Globus pallidus (tissue), 1 donor: ENCODE measurements at places on chromosomes 12 and 14.
A peak's percentile ranks its signal among the peaks of the same experiment; 100 is the strongest.

DNA sequence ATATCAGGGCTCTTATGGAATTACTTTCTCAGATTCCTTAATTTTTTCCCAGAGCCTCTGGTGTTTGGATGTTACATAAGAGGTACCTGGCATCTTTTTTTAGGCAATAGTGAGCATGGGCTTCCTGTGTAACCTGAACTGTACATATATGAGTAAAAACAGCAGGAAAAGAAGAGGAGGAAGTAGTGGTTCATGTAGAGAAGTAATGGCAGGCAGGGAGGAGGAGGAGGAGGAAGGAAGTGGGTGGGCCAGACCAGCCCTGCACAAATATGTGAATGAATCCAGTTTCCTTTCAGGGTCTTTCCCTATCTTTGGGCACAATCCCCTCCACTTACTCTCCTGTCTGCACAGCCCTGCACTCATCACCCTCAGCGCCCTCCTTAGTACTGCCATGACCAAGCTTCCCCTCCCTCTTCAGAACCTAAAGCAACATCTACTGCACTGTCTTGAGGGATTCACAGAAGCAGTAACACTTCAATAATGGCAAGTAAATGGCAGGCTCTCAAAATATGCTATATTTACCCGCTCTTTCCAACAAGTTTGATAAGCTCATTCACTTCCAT, 40.9 kb upstream of the GSG1 start:
- DNase-seq = no peak

DNA sequence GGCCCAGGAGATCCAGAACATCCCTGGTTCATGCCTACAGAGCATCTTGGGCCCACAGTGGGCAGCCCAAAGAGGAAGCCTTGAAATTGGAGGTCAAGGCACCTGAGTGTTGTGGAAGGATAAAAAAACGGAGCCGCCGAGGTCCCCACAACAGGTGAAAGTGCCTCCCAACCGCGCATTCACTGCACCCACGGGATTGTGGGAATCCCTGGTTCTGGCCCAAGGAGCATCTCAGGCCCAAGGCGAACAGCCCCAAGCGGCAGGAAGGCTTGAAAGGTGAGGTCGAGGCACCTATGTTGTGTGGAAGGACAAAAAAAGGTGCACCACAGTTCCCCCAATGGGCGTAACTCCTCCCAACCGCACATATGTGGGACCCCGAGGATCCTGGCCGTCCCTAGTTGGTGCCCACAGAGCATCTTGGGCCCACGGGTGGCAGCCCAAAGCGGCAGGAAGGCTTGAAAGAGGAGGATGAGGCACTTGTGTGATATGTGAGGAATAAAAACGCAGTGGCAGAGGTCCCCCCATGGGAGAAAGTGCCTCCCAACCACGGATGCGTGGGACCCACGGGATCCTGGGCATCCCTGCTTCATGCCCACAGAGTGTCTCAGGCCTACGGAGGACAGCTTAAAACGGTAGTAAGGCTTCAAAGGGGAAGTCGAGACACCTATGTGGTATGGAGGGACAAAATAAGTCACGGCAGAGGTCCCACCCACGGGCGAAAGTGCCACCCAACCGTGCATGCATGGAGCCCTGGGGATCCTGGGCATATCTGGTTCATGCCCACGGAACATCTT, 583.9 kb downstream of the ALG10 start:
- DNase-seq = no peak

DNA sequence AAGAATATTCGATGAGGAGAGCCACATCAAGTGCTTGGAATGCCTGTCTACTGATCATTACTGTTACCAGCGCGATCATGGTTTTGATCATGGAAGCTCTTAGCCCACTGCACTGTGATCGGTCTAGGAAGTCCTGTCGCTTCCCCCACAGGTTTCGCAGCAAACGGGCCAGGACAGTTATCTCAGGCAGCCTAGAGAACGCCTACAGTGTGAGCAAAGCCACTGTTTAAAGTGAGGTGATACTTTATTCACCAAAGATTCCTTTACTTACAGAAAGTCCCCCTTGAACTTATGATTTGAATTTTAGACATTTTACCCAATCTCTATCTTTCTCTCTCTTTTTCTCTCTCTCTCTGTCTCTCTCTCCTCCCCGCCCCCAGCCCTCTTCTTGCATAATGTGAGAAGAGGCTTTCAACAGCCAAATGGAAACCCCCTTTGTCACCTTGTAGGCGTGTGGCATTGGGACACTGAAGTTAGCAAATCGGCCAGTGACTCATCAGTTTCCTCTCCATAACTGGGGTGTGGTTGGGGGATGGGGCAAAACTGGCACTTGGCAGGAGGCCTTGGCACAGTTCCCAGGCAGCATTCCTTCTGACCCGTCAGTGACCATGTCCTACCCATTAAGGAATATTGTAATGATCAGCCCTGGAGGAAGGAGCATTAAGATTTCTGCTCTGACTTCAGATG, 214.8 kb downstream of the CHST11 start:
- peak; percentile 40 for DNase-seq

GRCh38 chr12:132572106-132572505, 38.3 kb downstream of the LRCOL1 start:
- DNase-seq = no peak

DNA sequence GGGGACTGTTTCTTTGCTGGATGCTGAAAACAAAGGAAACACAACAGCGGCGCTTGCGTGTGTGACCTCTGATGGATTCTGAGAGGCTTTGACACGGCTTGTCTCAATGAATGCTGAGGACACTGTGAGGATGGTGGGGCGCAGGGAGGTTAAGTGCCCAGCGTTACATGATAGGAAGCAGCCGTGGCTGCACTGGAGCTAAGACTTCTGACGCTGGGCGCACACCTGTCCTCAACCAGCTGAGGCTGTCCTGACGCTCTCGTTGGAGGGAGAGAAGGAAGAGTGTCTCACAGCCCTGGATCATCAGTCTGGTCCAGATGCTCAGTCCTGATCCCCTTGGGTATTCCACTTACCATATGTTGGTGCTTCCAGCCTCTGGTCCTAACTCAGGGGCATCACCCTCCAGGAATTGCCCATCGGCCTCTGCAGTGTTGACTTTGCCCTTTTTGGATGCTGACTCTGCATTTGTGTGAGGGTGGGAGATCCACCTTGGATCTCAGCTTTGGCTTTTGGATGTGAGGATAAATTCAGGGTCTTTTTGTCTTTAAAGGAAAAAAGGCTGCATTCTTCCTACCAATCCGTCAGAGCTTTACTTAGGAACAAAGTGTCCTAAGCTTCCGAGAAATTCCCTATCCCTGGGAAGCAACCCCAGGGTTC, 125.2 kb downstream of the ZNF664 start:
- peak; percentile 31 for DNase-seq

GRCh38 chr12:95303476-95303875, 85.9 kb downstream of the VEZT start:
- no peak for DNase-seq

DNA sequence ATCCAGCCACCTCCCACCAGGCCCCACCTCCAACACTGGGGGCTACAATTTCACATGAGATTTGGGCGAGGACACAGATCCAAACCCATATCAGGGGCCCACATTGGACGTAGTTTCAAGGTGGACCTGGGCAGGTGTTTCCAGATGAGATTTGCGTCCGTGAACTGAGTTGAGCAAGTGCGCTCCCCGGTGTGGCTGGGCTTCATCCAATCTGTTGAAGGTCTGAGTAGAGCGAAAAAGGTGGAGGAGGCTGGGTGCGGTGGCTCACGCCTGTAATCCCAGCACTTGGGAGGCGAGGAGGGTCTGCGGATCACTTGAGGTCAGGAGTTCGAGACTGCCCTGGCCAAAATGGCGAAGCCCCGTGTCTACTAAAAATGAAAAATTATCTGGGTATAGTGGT, 4.9 kb upstream of the GLT1D1 start:
- no peak for DNase-seq

DNA sequence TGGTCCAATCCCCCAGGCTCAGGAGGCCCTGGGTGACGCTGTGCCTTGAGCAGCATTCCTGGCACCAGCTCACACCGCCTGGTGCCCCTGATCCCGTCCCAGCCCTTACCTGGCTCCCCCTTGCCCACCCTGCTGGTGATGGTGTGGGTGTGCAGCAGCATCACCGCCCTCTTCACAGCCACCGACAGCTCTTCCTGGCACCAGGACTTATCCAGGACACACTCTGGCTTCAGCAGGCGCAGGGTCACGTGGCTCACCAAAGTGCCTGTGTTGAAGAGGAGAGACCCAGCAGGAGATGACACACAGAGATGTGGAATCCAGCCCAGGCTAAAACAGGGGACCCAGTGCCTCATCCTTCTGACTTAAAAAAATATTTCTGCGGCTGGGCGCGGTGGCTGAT, 36.2 kb downstream of the GCN1 start:
- no peak for DNase-seq

DNA sequence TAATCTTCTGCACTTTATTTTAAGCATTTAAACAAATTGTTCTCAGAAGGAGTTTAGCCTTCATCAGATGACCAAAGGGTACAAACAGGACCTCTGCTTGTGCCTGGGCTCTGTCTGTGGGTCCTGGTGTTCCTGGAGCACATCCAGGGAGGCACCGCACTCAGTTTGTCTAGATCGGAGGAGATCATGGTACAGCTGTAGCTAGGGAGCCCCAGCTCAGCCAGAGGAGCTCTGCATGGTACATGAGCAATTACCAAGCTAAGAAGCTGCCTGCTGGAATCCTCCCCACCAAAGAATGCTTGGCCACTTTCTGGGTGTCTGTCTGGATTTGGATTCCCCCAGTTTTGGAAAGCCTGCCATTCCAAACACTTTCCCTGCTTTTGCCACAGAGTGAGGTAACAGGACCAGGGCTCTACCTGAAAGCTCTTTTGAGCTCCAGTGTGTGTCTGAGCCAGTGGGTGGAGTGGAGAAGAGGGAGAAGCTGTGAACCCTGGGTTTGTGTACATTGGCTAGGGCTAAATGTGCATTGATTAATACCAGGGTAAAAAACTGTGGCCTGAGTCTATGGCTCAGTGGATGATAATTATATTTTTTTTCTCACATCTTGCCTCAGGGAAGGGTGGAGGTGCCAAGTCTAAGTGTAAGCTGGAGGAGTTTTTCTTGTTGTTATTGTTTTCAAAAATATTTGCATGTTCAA, 163.7 kb upstream of the IGF1 start:
- no peak for DNase-seq
